ENCODE measurements at places on chromosomes 1 and 21.

DNA sequence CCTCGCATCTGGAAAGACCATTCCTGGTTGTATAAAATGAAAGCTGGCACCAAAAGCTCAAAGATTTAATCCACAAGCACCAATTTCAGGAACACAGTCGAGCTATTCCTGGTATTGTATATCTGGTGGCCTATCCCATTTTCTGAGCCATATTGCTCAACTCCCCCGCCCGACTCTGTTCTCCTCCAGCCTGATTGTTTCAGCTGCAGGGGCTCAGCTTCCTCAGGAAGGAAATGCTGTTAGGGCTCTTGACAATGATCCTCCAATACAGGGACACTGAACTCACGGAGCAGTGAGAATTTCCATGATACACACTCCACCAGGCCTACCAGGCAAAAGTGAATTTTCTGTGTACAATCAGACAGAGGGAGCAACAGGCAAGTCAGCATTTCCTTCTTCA lies 16.9 kb upstream of the TDRD10 start:
- DNase-seq, result no peak

DNA sequence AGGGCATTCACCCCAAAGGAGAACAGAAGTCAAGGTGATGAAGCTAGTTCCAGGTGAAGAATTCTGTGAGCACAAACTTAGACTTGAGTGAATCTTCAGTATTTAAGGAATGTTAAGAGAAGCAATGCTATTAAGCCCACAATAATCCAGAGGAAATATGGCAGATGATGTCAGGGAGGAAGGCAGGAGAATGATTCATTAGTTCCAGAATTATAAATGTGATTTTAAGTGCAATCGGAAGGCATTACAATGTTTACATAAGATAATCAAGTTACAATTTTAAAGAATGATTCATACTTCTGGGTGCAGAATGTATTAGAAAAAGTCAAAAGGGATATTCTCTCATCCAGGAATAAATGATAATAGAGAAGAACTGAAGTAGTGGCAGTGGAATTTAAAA lies 545.2 kb upstream of the BRINP3 start:
- DNase-seq, result peak; percentile 15

DNA sequence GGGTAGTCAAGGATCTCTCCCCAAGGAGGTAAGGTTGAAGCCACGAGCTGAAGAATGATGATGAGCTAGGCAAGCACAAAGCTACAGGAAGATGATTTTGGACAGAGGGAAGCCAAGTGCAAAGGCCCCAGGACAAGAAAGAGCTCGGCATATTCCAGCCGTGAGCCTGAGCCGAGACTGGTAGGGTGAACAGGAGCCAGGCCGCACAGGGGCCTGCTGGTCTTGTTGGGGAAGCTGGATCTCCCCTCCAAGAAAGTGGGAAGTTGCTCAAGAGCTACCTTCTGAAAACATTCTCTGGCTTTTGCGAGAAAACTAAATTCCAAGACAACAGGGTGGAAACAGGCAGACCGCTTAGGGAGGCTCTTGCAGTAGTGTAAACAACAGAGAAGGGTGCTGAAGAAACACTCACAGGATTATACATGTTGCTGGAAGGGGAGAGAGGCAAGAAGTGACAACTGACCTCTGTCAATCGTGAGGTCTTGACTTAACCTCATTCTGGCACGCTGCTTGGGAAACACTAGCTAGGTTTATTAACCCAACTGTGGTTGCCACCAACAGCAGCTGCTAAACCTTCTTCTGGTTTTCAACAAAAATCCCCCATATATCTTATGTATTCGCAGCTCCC lies 625.2 kb downstream of the SMYD3 start:
- no peak for DNase-seq

- no peak for DNase-seq
Observed at GRCh38 chr1:20216574-20216973, 30.3 kb upstream of the PLA2G2C start.

DNA sequence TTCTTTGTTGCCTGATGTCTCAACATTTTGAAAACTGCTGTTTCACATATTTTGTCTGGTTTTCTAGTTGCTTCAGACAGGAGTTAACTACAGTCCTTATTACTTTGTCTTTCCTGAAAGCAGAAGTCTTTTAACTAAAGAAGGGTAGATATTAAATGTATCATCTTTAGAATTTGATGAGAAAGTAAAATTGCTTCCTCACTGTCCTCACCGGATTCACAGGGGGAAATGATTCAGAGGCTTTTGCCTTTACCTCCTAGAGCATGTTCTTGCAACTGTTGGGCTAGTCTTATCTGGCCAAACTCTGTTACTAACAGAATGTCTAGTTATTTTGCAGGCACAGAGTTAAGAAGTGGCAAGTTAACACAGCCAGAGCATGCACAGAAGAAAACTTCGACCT lies 107.2 kb upstream of the VAV3 start:
- no peak for DNase-seq
